ENCODE measurements at places on chromosomes 12 and 14.

- no peak for DNase-seq
Measured at GRCh38 chr14:92464716-92465115, 48.9 kb upstream of the RIN3 start.

- DNase-seq, result no peak
Measured at GRCh38 chr12:55780685-55781084, 36.8 kb downstream of the SARNP start.

- no peak for DNase-seq
Measured at GRCh38 chr12:118103201-118103600, 610 bp downstream of the VSIG10 start.

DNA sequence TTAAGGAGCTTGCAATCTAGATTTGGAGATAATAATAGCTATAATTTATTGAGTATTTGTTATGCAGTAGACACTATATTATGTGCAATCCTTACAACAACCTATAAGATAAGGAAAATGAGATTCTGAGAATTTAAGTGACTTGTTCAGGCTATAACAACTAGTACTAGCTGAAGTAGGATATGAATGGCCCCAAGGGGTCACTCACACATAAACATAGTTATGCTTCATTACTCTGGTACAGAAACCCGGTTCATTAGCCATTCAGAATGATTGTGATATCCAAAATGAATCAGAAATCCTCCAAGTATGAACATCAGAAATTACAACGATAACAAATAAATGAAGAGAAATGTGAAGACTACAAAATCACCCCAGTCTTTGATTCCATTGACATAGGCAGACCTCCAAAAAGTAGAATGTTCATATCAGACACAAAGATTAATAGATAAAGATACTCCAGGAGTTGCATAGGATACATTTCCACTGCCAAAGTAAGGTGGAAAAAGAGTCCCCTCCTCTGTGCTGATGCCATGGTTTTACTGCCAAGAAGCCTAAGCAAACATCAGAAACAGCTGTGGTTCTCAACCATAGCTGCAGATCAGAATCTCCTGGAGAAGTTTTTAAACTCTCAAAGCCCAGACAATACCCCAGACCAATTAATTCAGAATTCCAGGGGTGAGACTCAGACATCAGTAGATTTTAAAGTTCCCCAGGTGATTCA lies 8.6 kb upstream of the NID2 start:
- no peak for DNase-seq

All from fibroblast of skin of left biceps (primary cell).